ENCODE measurements at places on chromosomes 16 and 17.

DNA sequence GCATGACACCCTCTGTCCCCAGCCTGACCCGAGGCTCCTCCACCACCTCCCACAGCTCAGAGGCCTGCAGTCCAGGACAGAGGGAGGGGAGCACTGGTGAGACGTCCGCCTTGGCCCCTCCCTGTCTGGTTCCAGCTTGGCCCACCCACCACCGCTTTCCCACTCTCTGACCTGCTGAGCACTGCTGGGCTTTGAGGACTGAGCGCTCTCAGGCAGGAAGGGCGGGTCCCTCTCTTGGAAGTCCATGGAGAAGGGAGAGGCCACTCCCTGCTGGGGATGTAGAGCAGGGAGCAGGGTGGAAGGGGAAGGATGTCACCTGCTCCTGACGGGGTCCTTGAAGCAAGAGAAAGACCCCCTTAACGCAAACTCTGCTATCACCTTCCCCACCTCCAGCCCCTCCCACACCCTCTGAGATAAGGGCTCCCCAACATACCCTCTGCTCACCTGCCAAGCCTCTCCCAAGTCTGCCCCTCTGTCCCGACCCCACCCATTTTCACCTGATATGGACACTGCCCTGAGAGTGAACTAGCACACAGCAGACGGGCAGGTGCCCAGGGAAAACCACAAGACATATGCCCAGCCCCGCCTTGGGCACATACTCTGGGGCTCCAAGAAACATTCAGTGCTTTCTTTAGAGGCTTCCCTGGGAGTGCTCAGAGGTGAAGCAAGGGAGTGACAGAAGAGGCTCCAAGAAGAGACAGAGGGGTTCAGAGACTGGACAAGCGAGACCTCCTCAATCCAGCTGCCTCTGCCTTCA, 1.4 kb downstream of the OSBPL7 start:
- no peak for DNase-seq

- DNase-seq: no peak
These were observed 56.7 kb downstream of the PLXDC1 start for GRCh38 chr17:39094607-39095308.

DNA sequence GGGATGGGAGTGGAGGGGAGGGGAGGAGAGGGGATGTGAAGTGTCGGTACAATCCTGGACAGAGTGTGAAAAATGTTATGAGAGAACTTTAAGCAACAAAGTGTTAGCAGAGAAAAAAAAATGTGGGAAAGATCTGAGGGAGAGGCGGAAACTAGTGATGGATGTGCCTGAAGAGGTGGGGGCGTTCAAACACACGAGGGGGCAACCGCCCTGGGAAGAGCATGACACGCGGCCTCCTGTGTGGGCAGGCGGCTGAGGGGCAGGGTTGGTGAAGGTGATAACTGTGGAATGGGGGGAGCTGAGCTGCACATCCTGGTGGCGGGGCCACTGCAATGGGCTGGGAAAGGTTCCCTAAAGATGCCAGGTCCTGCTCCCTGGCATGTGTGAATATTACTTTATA, 30.1 kb downstream of the IFT140 start:
- no peak for DNase-seq

- no peak for DNase-seq
These were observed 18.7 kb downstream of the DUS2 start for GRCh38 chr16:68041783-68042182.

DNA sequence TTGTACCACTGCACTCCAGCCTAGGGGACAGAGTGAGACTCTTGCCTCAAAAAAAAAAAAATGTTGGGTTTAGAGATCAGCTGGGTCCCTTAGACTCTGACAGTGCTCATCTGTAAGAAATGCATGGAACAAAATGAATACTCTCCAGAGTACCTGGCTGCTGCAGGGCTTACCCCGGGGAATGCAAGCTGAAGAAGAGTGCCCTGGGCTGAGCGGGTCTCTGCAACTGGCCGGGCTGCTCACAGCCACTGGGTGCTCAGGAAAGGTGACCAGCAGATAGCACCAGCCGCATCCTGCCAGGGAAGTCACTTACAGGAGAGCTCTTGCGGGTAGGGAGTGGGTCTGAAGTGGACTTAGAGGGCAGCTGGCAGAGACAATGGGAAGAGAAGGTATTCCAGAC, 82.1 kb downstream of the GAS7 start:
- no peak for DNase-seq

DNA sequence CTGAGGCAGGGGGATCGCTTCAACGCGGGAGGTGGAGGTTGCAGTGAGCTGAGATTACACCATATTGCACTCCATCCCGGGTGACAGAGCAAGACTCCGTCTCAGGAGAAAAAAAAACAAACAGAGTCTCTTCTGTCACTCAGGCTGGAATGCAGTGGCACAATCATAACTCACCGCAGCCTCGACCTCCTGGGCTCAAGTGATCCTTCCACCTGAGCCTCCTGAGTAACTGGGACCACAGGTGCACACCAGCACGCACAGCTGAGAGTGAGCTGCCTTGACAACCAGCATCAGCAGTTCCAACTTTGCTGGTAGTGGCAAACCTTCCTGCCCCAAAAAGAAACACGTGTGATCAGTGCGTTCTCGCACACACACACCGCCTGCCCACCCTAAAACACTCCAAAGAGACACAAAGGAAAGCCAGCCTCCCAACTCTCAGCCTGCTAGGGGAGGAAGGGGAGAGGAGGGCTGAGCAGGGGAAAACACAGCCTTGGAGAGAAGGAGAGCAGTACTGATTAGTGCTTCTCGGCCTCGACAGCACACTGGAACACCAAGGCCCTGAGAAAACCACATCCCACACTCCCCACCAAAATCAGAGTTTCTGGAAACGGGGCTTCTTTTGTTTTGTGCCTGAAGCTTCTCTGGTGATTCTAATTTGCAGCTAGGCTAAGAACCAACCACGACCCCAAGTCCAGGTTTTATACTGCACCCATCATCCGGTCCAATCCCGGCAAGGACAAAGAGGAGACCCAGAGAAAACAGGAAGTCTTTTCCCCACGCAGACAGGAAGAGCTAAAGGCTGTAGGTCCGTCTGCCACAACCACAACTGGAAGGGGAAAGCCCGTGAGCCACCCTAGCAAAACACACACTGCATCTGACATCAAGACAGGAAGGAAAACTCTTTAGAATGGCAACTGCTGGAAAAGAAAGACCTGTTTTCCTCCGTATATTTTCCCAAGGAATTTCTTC, 28.8 kb downstream of the ZCCHC14 start:
- peak; percentile 63 for DNase-seq

- no peak for DNase-seq
These were observed 9.2 kb upstream of the ZNF652 start for GRCh38 chr17:49370971-49371834.

GRCh38 chr17:17119106-17119505, 76.8 kb downstream of the MPRIP start:
- no peak for DNase-seq

- no peak for DNase-seq
These were observed 13.7 kb upstream of the SRCIN1 start for GRCh38 chr17:38619451-38619795.

DNA sequence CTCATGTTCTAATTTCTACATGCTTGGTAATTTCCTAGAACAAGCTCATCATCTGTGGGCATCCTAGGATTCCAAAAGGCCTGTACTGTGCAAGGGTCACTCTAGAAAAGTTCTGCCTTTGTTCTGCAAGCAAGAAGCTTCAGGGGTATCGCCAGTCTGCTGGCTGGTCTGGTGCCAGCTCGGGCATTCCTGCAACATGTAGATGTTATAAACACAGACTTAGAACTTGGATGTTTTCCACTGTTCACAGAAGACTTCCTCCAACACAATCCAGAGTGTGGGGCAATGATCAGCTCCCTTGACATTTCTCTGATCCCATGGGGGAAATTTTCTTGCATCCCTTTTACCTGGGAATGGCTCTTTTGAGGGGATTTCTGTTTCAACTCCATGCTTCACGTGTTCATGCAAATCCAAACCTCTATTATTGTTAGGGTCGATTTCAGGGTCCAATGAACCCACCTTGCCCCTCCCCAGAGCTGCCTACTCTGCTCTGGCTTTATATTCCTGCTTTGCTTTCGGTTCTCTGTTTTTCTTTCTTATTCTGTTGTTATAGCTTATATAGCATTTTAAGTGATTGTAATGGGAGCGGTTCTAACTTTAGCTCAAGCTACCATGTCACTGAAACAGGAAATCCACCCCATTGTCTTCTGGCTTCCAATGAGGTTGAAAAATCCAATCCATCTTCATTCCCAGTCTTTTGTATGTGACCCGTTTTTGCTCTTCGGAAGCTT, 25.3 kb downstream of the UBE2O start:
- peak; percentile 46 for DNase-seq

- DNase-seq: no peak
These were observed 15.8 kb upstream of the EEF2K start for GRCh38 chr16:22190081-22190775.

Measured in fibroblast of skin of right quadriceps (primary cell).